ENCODE measurements at places on chromosomes 13 and 19.
A peak's percentile ranks its signal among the peaks of the same experiment; 100 is the strongest.

GRCh38 chr13:80348314-80348713 is 7.4 kb upstream of the SPRY2 start:
- DNase-seq, result no peak

DNA sequence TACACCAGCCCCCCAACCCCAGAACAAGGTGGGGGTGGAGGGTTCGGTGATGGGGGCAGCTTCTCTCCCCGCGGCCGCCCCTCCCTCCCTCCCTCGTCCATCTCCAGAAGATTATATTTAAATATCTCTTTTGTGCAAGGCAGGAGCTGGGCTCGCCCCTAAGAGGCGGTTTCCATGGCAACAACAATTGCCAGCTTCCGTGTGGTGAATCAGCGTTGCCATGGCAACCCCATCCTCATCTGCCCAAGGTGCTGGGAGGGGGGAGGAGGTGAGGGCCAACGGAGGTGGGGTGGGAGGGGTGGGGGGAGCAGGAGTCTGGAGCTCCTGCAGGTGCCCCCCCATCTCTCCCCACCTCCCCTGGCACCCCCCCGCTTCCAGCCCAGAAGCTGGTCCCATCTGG is 46.4 kb downstream of the CELF5 start:
- DNase-seq, result peak; percentile 36

- DNase-seq, result no peak
Measured at GRCh38 chr13:31444266-31444856, 244.6 kb downstream of the B3GLCT start.

DNA sequence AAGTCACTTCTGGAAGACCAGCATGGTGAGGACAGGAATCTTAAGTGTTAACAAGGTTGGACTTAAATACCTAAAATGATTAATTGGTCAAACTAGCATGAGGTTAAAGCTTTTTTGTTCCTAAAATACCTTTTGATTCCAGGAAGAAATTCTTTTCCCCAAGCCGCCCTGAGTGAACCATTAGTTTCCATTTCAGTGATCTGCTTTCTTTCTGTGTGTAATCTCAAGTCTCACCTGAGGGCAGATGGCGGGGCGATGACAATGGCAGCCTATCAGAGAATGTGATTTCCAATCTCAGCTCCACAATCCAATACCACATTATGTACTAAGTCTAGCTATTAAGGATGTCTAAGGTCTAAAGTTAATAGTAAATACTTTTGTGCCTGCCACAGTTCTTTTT is 390.9 kb upstream of the SGCG start:
- no peak for DNase-seq
